Activated T-cell treated with anti-CD3 and anti-CD28 coated beads, Interleukin-2, amount 50 U/mL, for 48 hours (primary cell): ENCODE measurements at places on chromosomes 11 and 22.
A peak's percentile ranks its signal among the peaks of the same experiment; 100 is the strongest.

DNA sequence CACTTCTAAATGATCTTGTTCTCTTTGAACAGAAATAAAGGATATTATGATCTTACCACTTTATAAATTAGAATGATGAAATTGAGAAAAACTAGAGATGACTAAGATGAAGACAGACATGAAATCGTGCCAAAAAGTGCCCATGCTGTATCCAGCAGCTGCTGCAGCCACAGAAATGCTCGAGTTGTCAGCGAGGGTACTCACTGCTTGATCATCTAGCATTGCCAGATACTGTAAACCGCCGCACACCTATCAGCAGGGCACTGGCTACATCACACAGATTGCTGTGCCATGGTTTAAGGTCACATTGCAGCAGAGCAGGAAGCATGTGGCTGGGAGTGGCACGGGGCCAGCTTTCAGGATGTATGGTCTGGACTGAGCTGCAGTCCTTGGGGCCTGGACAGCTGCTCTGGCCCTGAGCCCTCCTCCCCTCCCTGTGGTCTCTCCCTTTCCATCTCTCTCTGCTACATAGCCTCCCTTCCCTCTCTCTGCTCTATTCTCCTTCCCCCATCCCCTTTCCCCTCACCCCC, 51.0 kb upstream of the SEPTIN5 start:
- DNase-seq, result no peak

- no peak for DNase-seq
These were observed 15.4 kb downstream of the BMAL1 start for GRCh38 chr11:13292970-13293369.

- no peak for DNase-seq
These were observed 99.2 kb upstream of the FGF3 start for GRCh38 chr11:69918231-69918937.

DNA sequence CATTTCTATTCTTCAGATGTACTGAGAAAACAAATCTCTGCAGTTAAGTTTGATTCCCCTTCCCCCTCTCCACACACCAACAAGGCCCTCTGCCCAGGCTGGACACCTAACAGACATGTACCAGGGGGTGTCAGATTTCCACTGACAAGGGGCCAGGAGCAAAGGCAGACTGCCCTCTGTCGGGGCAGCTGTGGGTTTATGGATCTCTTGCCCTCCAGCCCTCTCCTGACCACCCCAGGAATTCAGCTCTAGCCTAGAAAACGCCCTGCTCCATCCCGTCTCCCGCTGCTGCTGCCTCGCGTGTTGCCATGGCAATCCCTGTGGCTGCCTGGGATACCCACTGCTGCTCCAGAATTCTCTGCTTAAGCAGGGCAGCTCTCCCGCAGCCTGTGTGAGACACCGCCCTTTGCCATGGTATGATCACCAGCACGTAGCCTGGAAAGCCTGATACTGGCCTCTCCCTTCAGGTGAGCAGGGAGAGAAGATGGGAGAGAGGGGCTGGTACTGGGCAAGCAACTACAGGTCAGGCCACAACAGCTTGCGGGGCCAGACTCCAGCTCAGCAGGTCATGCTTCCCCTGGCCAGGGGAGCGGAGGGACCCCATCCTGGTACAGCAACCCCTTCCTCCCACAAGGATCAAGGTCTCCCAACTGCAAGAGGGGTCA, 41.6 kb downstream of the BUD13 start:
- no peak for DNase-seq

- DNase-seq, result peak; percentile 41
These were observed 52.9 kb upstream of the FDX1 start for GRCh38 chr11:110376711-110377324.

DNA sequence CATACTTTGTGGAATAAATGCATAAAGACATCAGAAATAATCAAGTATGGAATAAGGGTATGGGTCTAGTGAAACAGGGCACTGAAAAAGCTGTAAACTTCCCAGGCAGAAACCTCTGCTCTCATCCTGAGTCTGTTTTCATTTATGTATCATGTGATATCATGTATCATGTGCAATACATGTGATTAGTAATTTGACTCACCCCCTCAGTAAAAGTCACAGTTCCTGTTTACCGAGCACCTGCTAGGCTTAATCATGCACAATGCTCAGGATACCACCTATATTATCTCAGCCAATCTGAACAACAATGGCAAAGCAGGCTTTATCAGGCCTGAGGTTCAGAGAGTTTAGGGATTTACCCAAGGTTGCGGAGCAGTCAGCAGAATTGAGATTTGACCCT, 250.6 kb upstream of the TENM4 start:
- DNase-seq, result no peak

- DNase-seq, result no peak
These were observed 351.0 kb upstream of the B3GAT1 start for GRCh38 chr11:134763030-134763388.
